ENCODE measurements at places on chromosomes 4 and X. TPM values are rescaled to one million over a fixed set of nuclear protein-coding genes. Genes with fewer than 3 reads are reported as not detected.

DNA sequence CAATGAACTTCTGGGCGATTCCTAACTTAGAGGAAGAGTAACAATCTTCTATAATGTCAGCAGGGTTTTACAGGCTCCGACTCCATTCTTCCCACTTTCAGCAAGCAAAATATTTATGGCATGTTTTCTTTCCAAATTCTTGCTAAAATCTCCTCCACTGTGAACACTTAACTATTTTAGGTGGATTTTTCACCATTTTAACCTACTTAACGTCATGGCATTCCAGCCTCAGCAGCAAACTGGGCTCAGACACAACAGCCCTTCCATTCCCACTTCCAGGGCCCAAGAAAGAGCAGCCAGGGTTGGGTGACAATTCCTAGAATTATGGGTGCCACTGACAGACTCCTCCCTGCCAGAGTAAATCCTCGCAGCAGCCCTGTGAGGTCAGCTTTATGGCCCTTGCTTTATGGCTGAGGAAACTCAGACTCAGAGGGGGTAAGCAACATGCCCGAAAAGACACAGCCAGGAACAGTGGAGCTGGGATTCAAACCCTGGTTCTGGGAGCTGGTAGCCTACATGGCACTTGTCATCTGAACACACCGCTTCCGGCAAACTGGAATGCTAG is 112.8 kb upstream of the MAP3K15 start:
- DNase-seq, result no peak

GRCh38 chr4:96504386-96504785 is 664.5 kb downstream of the PDHA2 start:
- no peak for DNase-seq

GRCh38 chr4:186068581-186069348 is at the start of gene TLR3:
TLR3 (plus strand) TSS chr4:186069156; CDS start chr4:186076620, 7,464 bp downstream.
- DNase-seq, result no peak

GJB1 gene
- not detected for total RNA-seq

GRCh38 chr4:126898815-126899214 is 733.9 kb upstream of the INTU start:
- DNase-seq, result no peak

- no peak for DNase-seq
Measured at GRCh38 chr4:172042714-172043114, 229.5 kb downstream of the GALNTL6 start.

GRCh38 chrX:12958059-12958458 is 16.9 kb upstream of the TMSB4X start:
- DNase-seq, result no peak

DNA sequence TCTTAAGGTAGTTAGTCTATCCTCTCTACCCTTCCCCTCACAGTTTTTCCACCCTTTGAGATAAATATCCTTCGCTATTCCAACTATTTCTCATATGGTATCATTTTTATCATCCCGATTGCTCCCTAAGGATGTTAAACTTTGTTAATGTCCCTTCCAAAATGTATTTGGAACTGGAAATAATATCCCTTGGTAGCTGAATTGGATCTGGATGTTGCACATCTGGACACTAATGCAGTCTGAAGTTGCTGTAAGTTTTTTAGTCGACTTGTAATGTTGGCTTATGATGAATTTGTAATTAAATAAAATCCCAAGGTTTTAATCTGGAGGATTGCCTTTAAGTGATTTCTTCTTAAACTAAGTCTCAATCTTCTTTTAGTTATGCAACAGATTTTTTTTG is 22.5 kb downstream of the XIAP start:
- DNase-seq, result no peak

DNA sequence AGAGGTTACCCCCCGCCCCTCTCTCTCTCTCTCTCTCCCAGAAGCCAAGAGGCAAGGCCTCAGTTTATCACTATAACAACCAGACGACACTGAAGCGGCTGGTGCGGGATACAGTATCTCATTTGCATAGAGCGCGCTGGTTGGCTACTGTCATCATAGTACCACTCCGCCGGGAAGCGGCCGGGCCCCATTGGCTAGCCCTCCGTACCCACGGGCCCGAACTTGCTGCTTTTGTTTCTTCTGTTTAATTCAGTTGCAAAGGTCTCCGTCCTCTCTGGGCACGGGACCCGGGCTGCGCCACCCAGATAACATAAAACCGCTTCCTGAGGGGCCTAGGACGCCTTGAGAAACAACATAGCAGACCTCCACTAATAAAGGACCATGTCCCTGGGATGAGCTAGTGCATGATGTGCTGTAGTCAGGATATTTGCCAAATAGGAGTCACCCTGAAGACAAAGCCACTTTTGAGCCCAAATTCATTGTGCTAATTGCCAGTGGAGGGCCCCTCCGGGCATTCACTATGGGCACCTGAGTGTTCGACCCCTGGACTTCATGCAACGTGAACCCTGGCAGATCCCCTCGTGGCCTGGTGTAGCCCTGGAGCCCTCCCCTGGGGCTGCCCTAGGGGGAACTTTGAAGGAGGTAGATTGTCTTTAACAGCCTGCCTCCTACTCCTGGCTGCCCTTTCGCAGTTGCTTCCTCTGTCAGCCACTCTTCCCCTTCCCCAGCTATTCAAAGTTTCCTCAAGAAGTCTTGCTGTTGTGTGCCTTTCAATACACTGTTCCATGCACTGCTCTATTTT is at the start of gene PCYT1B:
TSS of gene PCYT1B (minus strand) at position 91 of the 802 bp plus-strand sequence. CDS start 242 bp downstream, outside the sequence.
- peak; percentile 74 for DNase-seq

DNA sequence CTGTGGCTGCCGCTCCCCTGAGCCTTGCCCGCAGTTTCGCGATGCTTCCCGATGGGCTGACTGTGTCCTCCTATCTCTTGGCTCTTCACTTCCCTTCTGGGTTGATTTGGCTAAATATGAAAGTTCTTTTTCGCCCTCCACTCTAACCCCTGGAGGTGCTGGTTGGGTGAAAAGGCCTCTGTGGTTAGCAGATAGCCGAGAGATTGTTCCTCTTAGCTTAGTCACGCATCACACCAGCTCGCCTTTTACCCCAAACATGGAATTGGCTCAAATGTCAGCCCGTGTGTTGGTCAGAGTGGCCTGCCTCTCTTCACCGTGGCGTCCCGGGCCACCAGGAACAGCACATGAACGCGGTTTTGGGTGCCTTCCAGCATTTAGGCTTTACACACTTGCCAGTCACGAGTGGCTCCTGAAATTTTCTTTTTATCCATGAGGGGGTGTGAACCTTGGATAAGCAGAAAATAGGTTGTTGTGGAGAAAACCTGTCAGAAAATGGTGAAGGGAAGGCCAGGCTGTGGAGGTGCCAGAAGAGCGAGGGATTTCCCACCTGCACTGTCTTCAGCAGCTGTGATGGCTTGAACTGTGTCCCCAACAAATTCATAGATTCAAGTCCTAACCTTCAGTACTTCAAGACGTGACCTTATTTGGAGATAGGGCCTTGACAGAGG is 8.9 kb downstream of the CLCN4 start:
- no peak for DNase-seq

ETDA gene
- not detected for total RNA-seq

DNA sequence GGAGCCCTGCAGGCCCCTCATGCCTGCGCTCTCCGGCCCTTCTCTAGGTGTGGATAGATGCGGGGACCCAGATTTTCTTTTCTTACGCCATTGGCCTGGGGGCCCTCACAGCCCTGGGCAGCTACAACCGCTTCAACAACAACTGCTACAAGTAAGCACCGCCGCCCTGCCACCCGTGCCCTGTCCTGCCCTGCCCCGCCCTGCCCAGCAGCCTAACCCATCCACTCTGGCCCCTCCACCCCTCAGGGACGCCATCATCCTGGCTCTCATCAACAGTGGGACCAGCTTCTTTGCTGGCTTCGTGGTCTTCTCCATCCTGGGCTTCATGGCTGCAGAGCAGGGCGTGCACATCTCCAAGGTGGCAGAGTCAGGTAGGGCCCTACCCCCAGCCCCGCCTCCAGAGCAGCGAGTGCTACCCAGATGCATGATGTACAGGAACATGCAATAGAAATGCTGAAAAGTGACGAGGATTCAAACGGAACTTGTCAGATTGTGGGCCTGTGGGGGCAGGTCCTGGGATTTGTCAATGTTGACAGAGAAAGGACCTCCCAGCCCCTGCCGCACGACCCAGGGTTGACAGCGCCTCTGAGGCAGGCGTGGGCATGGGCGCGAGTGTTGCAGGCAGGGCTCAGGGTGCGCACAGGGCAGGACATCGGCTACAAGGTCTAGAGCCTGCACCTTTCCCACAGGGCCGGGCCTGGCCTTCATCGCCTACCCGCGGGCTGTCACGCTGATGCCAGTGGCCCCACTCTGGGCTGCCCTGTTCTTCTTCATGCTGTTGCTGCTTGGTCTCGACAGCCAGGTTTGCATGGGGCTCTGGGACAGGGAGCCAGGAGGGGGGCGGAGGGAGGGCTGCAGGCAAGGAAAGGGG is 5.7 kb downstream of the SLC6A8 start:
- DNase-seq, result no peak

- DNase-seq, result no peak
Measured at GRCh38 chrX:387729-388128, 1.0 kb upstream of the PPP2R3B start.

DNA sequence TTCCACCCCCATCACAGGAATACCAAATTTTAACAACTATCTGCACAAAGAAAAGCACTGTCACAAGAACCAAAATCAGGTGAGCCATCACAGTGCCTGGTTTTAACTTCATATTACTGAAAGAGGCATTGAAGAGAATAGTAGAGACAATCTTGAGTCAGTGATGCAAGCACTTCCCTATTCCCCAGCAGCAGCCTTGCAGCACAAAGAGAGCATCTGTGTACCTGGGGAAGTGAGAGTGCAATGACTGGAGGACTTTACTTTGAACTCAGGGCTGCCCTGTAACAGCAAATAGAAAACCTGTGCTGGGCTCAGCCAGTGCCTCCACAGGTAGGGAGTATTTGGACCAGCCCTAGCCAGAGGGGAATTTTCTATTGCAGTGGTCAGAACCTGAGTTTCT is 361.8 kb downstream of the TEX13C start:
- DNase-seq, result no peak

SASH3 gene
- 9.2 TPM for total RNA-seq

- no peak for DNase-seq
Measured at GRCh38 chr4:152087335-152087734, 326.5 kb upstream of the GATB start.

GRCh38 chrX:68180579-68180978 is 252.7 kb downstream of the OPHN1 start:
- no peak for DNase-seq

GRCh38 chr4:14607578-14607977 is 394.7 kb upstream of the CPEB2 start:
- DNase-seq, result no peak

GYG2 gene
- 24.8 TPM for total RNA-seq

- DNase-seq, result no peak
Measured at GRCh38 chr4:151798678-151799416, 38.0 kb upstream of the GATB start.

DNA sequence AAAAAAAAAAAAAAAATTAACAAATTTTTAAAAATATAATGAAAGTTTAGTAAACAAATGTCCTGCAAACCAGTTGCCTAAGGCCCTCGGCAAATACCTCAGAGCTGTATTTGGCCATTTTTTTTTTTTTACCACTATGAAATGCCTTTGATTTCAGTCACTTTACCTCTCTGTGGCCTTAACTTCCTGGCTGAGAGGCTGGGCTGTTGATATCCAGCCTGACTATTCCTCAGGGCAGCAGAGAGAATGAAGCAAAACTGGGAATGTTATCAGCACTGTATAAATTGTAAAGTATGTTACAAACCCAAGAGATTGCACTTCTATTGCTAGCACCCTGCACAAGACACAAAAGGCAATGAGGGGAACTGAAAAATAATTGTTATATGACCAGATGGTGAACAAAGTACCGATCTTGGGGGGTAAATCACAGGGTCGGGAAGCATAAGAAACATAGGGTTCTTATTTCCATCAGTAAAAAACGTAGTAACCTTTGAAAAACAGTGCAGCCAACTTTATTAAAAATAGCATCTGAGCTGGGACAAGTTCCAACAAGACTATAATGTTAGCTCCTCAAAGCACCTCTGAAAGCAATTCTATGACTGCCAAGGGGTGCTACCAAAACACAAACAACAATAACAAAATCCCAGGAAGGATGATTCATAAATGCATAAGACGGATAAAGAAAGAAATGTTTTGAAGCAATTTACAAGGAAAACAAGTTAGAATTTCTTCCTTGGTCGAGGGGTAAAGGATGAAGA is 18.1 kb downstream of the USP46 start:
- no peak for DNase-seq

- no peak for DNase-seq
Measured at GRCh38 chrX:38803243-38803587, 2.0 kb downstream of the MID1IP1 start.

DNA sequence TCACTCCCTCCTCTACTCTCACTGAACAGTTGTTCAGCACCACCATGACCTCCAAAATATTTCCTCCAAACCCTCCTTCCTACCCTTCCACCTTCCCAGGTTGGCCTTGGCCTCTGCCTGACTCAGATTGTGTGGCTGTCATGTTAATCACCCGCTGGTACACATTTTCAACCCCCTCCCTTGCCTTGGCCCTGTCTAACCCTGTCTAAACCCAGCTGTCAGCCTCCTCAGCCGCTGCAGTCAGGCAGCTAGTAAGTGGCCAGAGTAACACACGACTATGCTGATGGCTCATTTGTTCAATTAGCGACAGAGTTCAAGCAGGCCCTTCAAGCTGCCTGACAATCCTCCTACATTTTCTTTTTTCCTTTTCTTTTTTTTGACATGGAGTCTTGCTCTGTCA is 18.0 kb downstream of the ING2 start:
- DNase-seq, result no peak

GRCh38 chr4:137474711-137475301 is 57.5 kb downstream of the PCDH18 start:
- DNase-seq, result no peak

TRMT2B gene
- 15.6 TPM for total RNA-seq

DNA sequence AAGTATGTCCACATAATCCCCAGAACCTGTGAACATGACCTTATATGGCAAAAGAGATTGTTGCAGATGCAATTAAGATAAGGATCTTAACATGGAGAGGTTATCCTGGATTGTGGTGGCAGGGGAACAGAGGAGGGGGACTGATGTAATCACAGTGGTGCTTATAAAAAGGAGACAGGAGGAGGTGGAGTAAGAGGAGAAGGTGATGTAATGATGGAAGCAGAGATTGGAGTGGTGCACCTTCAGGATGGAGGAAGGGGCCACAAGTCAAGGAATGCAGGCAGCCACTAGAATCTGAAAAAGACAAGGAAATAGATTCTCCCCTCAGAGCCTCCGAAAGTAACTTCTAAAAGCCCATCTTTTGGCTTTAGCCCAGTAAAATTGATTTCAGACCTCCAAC is 388.4 kb downstream of the BCOR start:
- no peak for DNase-seq

DNA sequence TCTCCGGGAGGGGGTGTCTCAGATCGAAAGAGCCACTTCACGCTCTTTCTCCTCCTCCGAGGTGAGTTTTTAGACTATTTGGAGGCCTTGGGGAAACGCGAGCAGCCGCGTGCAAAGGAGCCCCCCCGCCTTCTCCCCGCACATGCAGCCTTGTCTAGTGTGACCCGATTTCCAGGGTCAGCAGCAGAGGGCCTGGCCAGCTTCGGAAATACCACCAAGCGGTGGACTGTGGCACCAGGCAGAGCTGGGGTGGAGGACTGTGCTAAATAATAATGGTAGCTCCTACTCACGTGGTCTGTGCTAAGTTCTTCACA is 79.3 kb upstream of the BCOR start:
- DNase-seq, result peak; percentile 42

GRCh38 chr4:79184476-79184875 is 141.4 kb downstream of the NAA11 start:
- no peak for DNase-seq
